Stimulated activated CD4-positive, alpha-beta T cell treated with anti-CD3 and anti-CD28 coated beads, Interleukin-15, amount 100 ng/mL, for 1 hour (primary cell): ENCODE measurements at places on chromosomes 6 and 20.

DNA sequence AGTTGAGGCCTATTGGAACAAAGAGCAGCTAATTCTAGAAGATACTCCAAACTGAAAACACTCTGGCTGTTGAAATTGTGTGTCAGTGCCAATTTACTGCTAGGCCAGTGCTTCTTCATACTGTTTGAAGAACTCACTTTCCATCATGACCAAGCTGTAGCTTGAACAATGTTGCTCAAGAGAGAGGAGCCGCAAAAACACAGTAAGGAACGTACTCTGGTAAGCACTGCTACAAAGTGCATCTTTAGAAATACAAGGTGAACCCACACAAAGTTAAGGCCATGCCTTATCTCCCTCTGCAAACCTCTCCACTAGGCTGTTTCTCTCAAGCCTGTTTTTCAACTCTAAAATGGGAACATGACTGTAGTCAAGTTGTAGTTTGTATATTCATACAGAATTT lies 74.5 kb upstream of the TULP1 start:
- DNase-seq: no peak

GRCh38 chr6:21741221-21742109 lies 147.9 kb downstream of the SOX4 start:
- DNase-seq: no peak

DNA sequence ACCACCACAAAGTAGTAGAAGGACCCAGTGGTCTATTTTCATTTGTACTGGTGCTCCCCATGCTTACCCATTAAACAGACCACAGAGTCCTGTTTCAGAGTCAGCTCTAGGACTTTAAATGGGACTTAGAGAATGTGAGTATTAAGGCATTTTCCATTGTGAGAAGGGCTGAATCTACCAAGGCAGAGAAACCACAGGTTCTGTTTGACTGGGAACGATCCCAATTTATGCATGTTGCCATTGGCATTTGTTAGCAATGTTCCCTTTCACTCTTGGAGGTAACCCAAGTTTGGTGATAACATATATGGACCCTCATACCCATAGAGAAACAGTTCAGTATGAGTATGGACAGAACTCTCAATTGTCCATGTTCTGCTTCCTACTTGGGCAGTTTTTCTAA lies 672.8 kb downstream of the KIF16B start:
- no peak for DNase-seq

DNA sequence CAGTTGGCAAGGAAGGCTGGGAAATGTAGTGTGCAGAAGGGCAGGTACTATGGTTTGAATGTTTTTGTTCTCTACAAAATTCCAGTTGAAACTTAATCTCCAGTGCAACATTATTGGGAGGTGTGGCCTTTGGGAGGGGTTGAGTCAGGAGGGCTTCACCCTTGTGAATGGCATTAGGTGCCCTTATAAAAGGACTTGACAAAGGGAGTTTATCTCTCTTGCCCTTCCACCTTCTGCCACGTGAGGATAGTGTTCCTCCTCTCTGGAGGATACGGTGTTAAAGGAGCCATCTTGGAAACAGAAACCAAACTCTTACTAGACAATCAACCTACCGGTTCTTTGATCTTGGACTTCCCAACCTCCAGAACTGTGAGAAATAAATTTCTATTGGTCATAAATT lies 82.2 kb upstream of the LRFN2 start:
- no peak for DNase-seq

- DNase-seq: no peak
These were observed 39.7 kb downstream of the TRAM2 start for GRCh38 chr6:52537001-52537753.

GRCh38 chr6:40986364-40986763 lies 52.7 kb downstream of the UNC5CL start:
- no peak for DNase-seq

DNA sequence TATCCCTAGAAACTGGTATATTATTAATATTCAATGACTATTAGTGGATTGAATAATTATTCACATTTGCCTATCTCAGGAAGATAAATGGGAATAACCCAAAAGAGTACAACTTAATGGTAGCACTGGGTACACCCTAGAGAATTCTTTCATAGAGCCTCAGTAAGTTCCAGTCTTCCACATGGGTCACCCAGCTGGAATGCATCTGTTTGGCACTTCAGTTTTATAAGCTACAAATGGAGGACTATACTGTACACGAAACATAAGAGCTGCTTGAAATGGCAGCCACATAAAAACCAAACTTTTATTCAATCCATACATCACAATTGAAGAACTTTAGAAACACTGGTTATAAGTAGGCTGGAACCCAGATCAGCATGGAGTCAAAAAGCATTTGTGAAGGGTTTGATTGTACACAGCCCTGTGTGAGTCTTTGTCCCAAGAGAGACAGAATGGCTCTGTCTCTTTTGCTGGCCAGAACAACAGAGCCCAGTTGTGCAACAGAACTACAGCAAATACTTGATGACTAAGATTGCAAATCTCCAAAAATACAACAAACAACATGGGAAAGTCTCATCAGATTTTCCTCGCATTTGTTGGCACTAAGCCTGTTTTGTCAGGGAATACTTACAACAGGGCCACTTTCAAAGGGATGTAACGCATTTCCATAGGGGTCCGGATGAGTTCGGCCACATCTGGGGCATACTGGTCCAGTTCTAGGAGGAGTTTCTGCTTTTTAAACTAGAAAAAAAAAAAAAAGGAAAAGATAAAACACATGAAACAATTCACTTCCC lies 39.5 kb downstream of the PIGU start:
- DNase-seq: no peak

DNA sequence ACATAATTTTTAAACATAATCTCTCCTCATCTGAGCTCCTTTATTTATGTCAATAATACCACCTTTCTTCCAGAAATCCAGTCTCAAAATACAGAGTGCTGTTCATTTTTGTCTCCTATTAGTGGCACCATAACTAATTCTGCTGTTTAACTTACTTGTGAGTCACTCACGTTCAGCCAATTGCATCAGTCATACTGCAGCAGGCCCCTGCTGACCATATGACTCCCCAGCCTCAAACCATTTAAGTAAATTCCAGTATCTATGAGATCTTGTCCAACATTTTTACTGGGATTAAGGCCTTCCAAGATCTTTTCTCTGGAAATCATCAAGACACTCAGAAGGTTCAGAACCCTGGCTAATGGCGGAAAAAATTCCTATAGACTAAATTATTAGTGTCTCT lies 982.2 kb upstream of the MAP3K7 start:
- DNase-seq: no peak

- DNase-seq: no peak
These were observed 10.0 kb upstream of the ARMC2 start for GRCh38 chr6:108838101-108838717.

DNA sequence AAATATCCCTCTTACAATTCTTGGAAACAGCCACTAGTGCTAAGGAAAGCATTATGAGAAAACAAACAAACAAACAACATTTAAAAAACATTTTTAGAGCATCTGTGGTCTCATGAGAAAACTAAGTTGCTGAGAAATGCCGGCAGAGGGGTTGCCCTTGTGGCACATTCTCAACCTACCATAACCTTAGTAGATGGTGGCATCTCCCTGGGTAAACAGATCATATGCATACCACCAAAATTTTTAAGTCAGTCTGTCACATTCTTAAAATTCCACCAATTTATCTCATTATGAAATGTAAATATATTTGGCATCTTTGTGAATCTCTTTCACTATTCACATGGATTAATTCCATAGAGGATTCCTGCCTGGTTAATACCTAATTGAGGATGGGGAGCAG lies 575.7 kb upstream of the MARCKS start:
- no peak for DNase-seq

DNA sequence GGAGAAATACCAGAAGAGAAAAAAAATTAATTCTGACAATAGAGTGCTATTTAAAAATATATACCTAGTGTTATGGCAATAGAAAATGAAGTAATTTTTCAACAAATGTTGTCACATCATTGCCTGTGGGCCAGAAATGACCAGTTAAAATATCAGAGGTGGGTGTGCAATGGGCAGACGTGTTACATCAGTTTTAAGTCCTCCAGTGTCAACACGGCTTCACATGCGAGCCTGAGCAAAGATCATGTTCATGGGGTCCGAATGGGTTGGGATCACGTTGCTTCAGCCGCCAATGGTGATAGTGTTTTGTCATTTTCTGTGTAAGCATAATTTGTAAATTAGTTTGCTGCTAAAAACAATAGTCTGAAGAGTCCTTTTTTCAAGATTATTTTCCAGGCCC lies 27.5 kb downstream of the TMEM200A start:
- DNase-seq: no peak

DNA sequence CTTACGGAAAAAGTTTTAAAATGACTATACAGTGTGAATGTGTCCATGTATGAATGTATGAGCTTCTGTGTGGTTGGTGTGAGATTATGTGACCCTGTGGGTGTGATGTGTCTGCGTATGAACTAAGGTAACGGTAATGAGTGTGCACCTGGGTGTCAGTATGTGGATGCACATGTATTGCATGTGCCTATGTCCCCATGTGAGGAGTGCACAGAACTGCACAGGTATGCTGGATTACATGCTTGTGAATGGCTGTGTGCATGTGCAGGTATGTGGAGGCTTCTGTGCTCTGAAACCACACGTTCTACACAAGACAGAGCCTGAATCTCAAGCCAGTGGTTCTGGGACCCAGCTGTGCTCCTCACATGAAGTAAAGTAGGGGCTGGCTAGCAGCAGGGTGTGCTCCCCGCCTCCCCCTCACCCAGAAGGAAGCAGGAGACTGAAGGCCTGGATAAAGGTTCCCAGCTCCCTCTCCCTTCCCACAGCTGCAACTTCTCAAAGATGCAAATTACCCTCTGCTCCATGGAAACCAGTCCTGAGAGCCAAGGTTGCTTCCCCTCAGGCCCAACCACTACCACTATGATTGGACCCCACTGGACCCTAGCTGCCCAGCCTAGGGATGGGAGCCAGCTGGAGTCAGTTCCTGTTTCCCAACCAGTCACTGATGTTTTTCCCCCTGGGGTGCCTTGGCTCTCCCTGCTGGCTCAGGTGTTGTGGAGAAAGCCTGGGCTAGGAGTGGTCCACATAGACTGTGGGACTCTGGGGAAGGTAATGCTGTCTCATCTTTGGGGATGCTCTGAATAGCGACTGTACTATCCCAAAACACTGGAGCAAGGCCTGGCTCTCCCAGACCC lies 24.8 kb upstream of the SPDEF start:
- no peak for DNase-seq

DNA sequence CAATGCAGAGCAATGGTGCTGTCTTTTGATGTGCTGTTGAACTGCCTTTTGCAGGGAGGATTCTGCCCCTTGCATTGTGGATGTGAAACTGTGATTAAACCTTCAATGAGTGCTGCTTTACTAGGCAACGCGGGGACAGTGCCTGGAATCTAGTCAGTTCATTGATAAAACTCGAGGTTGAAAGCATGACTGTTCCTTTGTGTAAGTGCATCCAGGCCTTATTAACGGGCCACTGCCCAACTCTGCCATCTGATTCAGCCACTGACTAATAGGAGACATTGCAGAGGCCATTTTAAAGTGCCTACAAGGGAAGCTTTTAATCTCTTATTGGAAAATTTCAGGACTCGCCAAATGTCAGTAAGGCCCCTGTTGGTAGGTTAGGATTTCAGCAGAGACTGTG lies 49.3 kb downstream of the SLC35F1 start:
- no peak for DNase-seq

DNA sequence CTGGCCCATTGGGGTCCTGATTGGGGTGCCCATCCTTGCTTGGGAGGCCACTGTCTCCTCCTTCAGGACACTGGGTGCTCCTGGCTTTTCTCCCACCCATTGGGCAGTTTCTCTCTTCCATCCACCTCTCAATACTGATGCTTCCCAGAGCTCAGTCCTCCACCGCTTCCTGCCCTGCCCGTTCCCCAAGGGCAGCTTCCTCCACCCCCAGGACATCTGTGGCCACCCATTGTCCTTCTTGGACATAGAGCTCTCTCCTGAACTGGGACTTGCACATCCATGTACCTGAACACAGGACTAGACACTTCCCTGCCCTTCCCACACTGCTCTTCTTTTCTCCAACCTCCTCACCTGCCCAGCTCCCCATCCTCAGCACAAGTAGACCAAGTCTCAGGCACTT lies 69.4 kb upstream of the NNAT start:
- no peak for DNase-seq

GRCh38 chr6:52644253-52644652 lies 26.7 kb upstream of the TMEM14A start:
- no peak for DNase-seq

GRCh38 chr6:132952986-132953385 lies 138.6 kb downstream of the RPS12 start:
- no peak for DNase-seq

DNA sequence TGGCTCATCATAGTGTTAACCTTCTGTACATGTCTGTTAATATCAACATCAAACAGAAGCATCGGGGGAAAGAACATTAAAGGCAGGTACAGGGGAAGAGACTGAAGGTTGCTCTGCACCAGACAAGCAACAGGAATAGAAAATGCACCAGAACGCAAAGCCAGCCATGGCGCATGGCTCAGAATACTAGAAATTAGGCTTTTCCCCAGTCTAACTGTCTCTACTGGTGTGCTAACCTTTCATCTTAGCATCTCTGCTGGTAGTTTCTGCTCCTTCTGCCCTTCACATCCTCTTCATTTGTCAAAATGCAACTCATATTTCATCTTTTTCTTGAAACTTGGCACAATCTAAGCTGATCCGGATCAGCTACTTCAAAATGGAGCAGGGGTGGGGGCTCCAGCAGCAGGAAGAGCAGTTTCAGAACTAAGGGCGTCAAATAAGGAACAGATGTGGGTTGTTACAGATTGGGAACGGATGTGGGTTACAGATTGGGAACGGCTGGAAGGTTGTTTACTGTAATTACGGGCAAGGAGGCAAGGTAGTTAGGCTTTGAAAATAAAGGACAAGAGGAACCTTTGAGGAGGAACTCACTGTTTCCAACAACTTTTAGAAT lies 13.1 kb upstream of the RNASET2 start:
- DNase-seq: no peak

GRCh38 chr20:35121186-35121585 lies 25.9 kb downstream of the EDEM2 start:
- no peak for DNase-seq

DNA sequence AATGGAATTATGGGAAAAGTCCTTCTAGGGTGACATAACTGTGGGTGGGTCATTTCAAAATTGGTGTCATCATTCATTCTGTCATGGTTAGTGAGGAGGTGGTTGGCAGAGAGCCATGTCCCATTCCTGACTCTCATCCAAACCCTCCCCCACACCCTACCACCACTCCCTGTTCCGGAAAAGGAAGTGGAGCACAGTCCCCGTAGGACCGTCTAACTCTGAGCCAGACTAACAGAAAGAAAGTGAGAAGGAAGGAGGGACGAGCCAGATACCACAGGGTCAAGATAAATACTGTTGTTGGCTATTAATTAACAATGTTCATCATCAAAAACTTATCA lies 4.8 kb downstream of the TRIM10 start:
- DNase-seq: no peak

GRCh38 chr20:44014807-44015732 lies 100.4 kb downstream of the TOX2 start:
- DNase-seq: no peak

DNA sequence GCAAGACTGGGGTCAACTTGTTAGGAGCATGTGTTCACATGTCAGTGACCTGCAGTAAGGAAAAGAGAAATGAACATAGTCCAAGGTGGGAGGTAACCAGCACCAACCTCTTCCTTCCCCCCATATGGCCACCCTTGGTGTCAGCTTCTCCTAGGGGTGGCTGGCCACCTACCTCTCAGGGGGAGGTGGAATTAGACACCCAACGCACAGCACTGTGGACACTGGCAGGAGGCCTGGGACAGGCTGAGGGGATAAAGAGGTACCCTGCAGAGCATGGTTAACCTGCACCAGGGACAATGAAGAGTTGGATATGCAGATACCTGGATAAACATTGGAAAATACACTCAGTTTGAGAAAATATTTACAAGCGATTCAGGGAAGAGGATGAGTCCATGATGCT lies 84.5 kb downstream of the IYD start:
- DNase-seq: no peak

- no peak for DNase-seq
These were observed 150.5 kb upstream of the MYLIP start for GRCh38 chr6:15978426-15978825.
